ENCODE measurements at places on chromosomes 11 and 22.

DNA sequence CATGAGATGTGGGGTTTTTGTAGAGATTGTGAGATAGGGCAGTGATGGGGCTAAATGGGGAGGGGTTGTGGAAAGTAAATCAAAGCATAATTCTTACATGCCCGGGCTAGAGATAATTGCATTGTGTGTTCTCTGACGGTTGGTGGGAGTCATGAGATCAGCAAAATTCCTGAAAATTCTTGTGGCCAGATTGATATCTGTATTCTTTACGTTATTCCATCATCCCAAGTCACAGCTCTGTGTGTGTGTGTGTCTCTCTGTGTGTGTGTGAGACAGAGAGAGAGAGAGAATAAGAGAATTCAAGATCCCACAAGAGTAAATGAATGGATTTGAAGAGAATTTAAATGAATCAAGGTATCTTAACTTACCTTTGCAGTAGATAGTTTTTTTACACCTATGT, 138.6 kb upstream of the ARHGAP20 start:
- no peak for DNase-seq

DNA sequence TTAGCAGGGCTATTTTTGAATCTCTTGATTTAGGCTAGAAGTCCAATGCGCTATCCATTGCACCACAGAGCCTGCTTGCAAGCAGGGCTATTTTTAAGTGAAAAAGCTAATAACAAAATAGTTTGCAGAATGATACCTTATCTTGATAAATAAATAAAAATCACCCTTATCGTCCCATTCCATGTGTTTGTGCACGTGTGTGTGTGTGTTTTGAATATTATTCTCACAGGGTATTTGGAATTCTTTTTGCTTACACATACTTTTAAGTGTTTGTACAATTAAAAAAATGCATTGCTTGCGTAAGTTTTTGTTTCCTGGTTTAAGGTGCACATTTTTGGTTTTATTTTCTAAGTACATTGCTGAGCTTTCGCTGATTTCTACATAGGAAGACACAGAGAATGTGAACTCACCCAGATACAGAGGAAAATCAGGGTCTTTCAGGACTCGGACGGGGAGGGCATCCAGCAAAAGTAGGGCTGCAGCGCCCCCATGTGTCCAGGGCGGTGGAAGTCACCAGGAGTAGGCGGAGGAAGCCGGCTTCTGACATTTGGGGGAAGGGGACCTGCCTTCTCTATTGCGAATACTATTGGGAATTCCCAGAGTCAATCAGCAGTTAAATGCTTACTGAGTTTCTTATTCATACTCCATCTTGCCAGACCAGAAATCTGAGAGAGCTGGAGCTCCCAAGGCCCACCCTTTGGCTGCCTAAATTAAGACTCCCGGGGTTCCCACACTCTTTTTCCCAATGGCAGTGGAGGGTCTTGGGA, 27.3 kb downstream of the SLC1A2 start:
- DNase-seq: peak; percentile 70

- DNase-seq: no peak
These were observed 29.7 kb upstream of the TEF start for GRCh38 chr22:41352058-41352457.

DNA sequence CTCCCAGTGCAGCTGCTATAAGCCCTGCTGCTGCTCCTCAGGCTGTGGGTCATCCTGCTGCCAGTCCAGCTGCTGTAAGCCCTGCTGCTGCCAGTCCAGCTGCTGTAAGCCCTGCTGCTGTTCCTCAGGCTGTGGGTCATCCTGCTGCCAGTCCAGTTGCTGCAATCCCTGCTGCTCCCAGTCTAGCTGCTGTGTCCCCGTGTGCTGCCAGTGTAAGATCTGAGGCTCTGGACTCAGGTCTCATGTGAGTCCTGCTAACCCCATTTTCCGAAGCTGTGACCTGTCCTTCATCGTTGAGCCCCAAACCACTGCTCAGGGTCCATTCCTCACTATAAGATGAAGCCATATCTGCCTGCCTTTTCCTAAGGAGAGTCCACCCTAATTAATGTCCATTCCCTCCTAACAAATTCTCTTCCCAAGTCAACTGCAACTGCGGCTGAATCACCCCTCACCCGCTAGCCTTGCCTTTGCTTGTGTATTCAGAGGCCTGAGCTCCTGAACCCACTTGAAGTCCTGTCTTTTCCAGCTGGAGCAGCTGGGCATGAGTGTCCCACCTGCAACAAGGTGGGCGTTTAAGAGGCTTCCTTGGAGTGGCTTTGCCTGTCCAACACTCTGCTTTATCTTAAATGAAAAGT, 626 bp downstream of the KRTAP5-7 start:
- DNase-seq: no peak

- no peak for DNase-seq
These were observed 30.8 kb downstream of the ARRB1 start for GRCh38 chr11:75320643-75321042.

- no peak for DNase-seq
These were observed 82.4 kb downstream of the ME3 start for GRCh38 chr11:86589856-86590589.

- DNase-seq: no peak
These were observed 14.7 kb downstream of the SSH3 start for GRCh38 chr11:67317888-67318555.

DNA sequence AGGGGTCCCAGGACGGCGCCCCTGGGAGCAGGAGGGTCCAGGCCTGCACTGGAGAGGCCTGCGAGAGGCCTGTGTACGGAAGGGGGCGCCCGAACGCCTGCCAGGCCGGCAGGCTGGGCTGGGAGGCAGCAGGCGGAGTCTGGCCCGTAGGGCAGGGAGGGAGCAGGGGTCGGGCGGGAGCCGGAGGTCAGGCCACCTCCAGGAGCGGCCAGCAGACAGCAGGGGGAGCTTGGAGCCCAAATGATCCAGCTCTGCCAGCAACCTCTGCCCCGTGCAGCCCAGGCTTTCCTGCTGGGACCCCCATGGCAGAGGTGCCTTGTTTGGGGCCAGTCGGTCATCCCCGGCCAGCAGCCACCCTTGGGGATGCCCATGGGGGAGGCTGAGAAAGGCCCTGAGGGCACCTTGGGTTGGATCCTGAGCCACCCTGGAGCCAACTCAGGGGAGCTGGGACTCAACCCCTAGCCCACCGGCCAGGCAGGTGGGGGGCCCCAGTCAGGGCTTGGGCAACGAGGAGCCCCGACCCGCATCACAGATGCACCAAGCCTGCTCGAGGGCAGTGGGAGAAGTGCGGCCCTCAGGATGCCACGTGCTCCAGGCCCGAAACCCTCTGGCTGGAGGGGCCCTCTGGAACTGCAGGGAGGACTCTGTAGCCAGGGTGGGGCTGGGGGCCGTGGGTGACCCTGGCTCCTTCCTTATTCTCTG, 9.6 kb upstream of the SYT8 start:
- DNase-seq: no peak

DNA sequence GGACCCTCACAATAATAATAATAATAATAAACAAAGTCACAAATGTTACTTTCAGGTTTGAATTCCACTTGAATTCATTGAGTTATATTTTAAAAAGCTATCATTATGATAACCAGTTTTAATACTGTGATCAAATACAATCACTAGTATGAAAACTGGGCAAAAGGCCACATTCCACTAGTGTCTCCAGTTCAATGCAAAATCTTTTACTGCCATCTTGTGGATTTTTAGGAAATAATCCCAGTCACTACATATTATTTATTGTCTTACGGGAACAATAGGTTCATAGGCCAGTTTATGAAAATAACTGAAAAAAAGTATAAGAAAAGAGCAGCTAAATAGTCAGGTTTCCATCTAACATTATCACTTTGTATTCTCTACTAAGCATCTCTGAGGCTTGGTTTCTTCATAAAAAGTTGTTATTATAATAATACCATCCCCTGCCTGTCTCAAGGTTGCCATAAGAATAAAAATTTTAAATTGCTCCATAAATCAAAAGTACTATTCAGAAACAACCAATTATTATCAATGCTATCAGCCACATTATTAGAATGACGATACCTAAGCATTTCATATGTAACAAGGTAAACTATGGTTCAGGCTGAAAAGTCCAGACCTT, 533.9 kb upstream of the CCDC90B start:
- no peak for DNase-seq

DNA sequence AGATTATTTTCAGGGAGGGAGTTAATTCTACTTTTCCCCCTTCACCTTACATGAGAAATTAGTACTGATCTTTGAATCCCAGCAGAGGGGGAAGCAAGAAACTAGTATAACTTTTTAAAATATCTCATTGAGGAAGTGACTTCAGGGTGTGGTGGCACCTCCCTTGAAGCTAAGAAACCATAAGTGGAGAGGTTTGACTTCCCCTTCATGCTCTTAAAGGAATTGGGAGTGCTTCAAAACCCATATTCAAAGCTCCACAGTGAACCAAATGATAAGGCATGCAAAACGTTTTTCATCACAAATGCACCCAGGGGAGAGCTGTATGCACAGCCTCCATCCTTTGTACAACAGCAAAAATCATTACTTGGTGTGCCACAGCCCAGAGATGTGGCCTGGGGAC, 540 bp downstream of the MS4A14 start:
- DNase-seq: peak; percentile 16

DNA sequence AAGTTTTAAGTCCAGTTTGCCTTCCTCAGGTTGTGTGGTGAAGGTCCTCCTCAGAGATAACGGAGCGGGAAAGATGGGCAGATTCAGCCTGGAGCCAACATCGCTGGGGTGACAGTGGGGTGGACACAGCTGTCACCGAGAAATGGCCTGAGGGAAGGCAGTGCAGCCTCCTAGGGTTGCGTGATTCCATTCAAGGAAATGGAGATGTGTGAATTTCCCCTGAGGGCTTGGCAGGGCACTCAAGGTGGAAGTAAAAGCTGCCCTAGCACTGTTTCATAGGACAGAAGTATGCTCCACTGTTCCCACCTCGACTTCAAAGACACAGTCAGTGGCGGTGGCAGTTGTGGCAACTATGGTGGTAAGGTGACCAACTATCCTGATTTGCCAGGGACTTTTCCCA, 15.4 kb upstream of the CAT start:
- no peak for DNase-seq

DNA sequence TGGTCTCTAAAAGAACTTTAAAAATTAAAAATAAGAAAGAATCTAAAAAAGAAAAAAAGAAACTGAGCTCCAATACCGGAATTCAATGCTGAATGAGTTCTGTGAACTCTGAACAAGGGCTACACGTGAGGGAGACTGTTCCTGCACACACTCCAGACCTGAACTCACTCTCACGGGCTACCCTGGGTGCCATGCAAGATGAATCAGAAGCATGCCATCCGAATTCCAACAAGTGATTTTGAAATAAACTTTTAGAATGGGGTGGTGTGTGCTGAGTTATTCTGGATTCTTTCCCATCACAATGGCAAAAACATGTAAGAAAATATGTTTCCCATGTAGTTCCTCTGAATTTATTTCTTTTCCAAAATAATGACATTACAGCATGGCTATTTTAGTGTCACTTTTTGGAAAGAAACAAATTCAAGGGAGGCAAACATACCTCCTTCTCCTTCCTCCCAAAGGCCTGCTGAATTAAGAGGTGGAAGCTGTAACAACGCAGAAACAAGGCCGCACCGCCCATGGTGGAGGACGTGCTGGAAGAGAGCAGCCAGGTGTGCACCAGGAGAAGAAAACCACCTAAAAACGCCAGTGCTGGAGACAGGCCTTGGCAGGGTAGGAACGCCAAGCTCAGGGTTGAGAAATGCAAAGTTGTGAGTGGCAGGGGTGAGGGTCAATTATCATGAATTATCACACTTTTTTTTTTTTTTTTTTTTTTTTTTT, 63.2 kb upstream of the ARFGAP3 start:
- no peak for DNase-seq

- DNase-seq: no peak
These were observed 103.0 kb downstream of the DBX1 start for GRCh38 chr11:20056950-20057943.

GRCh38 chr22:37568012-37568411, 7.7 kb downstream of the CDC42EP1 start:
- DNase-seq: no peak

GRCh38 chr22:39170825-39171622, 18.5 kb upstream of the CBX7 start:
- DNase-seq: peak; percentile 76

- no peak for DNase-seq
These were observed 74.3 kb upstream of the ARHGAP42 start for GRCh38 chr11:100612766-100613165.

DNA sequence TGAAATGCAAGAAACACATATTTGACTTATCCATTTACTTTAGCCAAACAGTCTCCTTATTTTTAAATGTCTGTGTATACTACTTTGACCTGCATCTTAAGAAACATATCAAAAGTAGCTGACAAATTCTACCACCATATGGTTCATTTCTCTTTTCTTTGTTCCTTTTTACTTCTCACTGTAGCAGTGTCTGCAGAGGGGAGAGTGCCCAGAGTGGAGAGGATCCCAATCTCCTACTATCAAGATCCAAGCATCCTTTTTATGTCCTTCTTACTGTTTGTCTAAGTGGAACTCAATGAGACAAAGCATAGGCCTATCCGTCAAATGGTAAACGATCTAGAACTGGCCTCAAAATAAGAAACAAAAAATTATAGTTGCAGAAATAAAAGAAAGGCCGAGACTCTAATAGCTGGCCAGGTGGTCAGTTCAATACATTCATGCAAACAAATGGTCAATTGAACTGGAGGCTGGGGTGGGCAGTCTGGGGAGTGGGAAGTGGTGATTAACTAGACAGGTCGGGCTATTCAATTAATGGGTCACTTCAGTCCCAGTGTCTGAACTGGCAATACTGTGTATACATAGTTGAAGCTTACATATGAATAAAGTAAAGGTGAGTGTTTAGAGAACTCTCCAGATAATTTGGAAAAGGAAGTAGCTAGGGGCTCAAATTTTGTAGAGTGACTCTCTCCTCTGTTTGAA, 149.1 kb downstream of the MAML2 start:
- no peak for DNase-seq

DNA sequence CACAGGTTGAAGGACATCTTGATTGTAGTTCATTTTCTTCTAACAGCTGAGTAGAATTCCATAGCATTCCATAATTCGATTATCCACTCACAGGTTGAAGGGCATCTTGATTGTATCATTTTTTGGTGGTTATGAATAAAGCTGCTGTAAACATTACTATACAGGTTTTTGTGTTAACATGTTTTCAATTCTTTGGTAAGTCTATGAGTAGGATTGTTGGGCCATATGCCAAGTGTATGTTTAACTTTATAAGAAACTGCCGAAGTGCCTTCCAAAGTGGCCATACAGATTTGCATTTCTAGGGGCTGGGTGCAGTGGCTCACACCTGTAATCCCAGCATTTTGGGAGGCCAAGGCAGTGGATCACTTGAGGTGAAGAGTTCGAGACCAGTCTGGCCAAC, 44.6 kb downstream of the ANKRD42 start:
- no peak for DNase-seq

GRCh38 chr11:75421902-75422247, 11.1 kb downstream of the KLHL35 start:
- DNase-seq: no peak

- no peak for DNase-seq
These were observed 74.4 kb upstream of the KCNA4 start for GRCh38 chr11:30091246-30091645.

GRCh38 chr11:115891581-115891980, 387.4 kb upstream of the CADM1 start:
- no peak for DNase-seq

- no peak for DNase-seq
These were observed 3.2 kb upstream of the CCDC15 start for GRCh38 chr11:124950601-124951330.

- no peak for DNase-seq
These were observed 303.7 kb upstream of the PLET1 start for GRCh38 chr11:112564228-112564955.
